ENCODE measurements at places on chromosomes 1 and 21. TPM values are rescaled to one million over a fixed set of nuclear protein-coding genes. Genes with fewer than 3 reads are reported as not detected.

DNA sequence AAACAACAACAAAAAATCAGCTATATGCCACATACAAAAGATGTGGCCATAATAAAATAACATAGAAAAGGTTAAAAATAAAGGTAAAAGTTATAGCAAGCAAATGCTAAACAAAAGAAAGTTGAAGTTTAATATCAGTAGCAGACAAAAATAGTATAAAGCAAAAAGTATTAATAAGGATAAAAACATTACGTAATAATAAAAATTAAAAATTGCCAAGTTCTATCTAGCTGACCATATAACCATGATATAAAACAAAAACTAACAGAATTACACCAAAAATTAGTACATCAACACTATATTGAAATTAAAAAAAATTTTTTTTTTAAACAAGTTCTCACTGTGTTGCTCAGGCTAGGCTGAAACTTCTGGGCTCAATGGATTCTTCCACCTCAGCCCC lies 15.5 kb upstream of the SMG7 start:
- DNase-seq, result no peak

- no peak for DNase-seq
Observed at GRCh38 chr1:225290244-225290643, 137.6 kb downstream of the LBR start.

DNA sequence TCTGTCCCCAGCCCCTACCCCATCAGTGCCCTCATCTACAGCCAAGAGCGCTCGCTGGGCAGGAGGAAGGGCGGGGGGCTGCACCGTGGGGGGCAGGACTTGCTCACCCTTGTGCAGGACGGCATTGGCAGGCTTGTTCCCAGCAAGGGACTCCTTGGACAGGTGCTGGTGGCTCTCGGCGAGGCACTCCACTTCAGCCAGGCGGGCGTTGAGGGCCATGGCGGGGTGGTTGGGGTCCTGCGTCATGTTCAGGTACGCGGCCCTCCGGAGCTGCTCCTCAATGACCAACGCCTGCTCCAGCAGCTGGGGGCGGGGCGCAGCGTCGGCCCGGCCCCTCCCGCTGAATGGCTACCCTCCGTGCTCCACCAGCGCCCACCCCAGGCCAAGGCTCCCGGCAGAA lies 64.0 kb downstream of the KCNAB2 start:
- DNase-seq, result no peak

GRCh38 chr1:182677397-182678098 lies 6.8 kb downstream of the RGS8 start:
- DNase-seq, result no peak

GRCh38 chr1:247357052-247357780 lies 25.5 kb upstream of the ZNF496 start:
- peak; percentile 91 for DNase-seq

DNA sequence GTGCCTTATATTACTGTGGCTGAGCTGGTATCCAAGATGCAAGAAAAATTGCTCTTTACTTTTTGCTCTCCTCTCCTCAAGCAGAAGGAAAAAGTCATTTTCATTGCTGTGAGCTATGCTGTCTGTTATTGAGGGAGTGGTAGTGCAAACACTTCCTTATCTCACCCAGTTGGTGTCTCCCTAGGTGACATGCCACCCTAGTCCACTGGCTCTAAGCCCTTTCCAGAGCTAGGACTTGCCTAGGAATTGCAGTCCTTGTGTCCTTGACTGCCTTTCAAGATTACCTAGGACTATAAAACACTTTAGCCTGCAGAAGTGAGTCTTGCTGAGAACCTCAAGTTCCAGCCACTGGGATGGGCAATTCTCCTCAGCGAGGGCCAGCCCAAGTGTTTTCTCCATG lies 458.3 kb downstream of the MRPL39 start:
- DNase-seq, result no peak

The TINAGL1 gene
- 0.56 TPM for total RNA-seq

DNA sequence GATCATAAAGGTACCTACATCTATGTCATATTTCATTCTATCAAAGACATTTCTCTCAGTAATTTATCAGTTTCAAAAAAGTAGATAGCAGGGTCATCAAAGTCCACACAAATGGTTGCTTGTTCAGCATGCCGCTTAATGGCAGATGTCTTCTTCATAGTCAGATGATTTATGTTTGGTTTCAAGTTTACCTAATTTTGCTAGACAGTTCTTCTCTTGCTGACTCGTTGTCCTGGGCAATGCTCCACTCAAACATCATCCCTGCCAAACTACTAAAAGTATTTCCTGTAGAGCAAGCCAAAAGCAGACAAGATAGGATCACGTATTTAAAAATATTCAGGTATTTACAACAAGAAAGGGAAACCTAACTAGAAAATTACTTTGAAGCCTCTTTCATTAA lies 13.6 kb downstream of the NUP210L start:
- peak; percentile 51 for DNase-seq

DNA sequence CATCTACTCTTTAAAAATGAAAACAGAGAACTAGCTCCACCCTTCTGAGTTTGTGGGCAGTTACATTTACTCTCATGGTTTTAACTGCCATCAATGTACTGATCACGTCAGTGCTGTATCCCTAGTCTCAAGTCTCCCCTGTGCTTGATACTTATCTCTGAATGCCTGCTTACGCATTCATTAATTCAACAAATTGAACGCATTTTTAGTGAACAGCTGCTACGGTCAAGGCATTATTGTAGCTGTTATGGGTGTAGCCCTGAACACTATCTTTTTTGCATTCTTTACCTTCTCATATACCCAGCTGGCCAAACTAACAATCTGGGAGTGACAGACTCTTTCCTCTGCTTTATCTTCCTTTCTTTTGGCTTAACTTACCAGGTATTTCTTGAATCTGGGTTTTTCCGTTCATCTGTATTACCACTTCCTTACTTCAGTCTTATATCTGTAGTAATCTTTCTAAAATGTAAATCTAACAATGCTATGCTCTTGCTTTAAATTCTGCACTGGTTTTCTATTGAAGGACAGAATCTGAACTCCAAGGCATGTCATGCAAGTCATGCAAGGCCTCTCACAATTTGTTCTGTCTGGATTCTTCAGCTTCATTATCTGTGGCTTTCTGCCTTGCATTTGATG lies 33.3 kb downstream of the SMG7 start:
- no peak for DNase-seq

The MAB21L3 gene
- total RNA-seq, result not detected

The GBP1 gene
- 108 TPM for total RNA-seq

The CTPS1 gene
- total RNA-seq, result 45.5 TPM

The TTC39A gene
- total RNA-seq, result 0.72 TPM

GRCh38 chr1:201563406-201563780 lies 24.5 kb downstream of the NAV1 start:
- DNase-seq, result no peak

- no peak for DNase-seq
Observed at GRCh38 chr1:40184193-40184592, 23.0 kb downstream of the RLF start.
